ENCODE measurements at places on chromosomes 5 and 9. TPM values are rescaled to one million over a fixed set of nuclear protein-coding genes. Genes with fewer than 3 reads are reported as not detected.

UNC5A gene
- 0.34 TPM for polyA plus RNA-seq

ESM1 gene
- 6.0 TPM for polyA plus RNA-seq

NR5A1 gene
- 0.19 TPM for polyA plus RNA-seq

B4GALT1 gene
- 127 TPM for polyA plus RNA-seq

SLC6A18 gene
- 3.4 TPM for polyA plus RNA-seq

WASHC1 gene
- polyA plus RNA-seq = 23.9 TPM

KCNN2 gene
- polyA plus RNA-seq = 4.6 TPM

ARHGEF39 gene
- 14.0 TPM for polyA plus RNA-seq

FAM221B gene
- 0.09 TPM for polyA plus RNA-seq

CCL27 gene
- polyA plus RNA-seq = 0.95 TPM

PCDHB13 gene
- polyA plus RNA-seq = 6.4 TPM

OR2Y1 gene
- not detected for polyA plus RNA-seq

HTR1A gene
- not detected for polyA plus RNA-seq

CAMK4 gene
- polyA plus RNA-seq = 5.6 TPM

C1QTNF2 gene
- polyA plus RNA-seq = 1.3 TPM

DMGDH gene
- 23.2 TPM for polyA plus RNA-seq

ALDOB gene
- polyA plus RNA-seq = 756 TPM

HBEGF gene
- polyA plus RNA-seq = 7.5 TPM

TPPP gene
- polyA plus RNA-seq = 4.2 TPM

KCNT1 gene
- 0.90 TPM for polyA plus RNA-seq

GCNT4 gene
- 13.3 TPM for polyA plus RNA-seq

SLC22A4 gene
- 7.2 TPM for polyA plus RNA-seq

DMRT3 gene
- polyA plus RNA-seq = 1.2 TPM

KIF24 gene
- 6.0 TPM for polyA plus RNA-seq

PTPDC1 gene
- 9.8 TPM for polyA plus RNA-seq

KIF4B gene
- polyA plus RNA-seq = 0.24 TPM

SPATA6L gene
- 6.7 TPM for polyA plus RNA-seq

PRSS3 gene
- polyA plus RNA-seq = 2.9 TPM

FOXD4L5 gene
- polyA plus RNA-seq = 0.35 TPM
